Activated T-helper 2 cell treated with anti-CD3 and anti-CD28 coated beads, Interferon-gamma antibody, Interleukin-2, Interleukin-4, amounts not matched to agents 10 μg/mL and 5 μg/mL and 100 μg/mL, durations not matched to agents 14 hours and 24 hours and 36 hours (primary cell): ENCODE measurements at places on chromosomes 2 and 18. TPM values are rescaled to one million over a fixed set of nuclear protein-coding genes. Genes with fewer than 3 reads are reported as not detected.

DNA sequence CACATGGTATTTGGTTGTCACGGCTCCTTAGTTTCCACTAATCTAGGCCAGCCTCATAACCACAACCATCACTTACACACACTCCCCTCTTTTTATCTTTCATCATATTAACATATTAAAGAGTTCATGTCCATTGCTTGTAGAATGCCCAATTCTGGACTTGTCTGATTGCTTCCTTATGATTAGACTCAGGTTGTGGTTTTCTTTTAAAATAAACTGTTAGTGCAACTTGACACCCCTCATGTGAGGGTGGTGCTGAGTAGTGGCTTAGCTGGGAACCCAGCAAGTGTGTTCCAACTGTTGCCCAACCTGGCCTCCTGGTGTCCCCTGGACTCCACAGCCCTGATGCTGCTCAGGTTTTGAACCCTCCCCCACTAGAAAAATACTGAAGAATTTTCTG, 20.1 kb upstream of the CD207 start:
- no peak for DNase-seq

IL36RN gene
- not detected in 2 replicates for total RNA-seq

RFTN2 gene
- total RNA-seq = not detected in 2 replicates

- no peak for DNase-seq
Observed at GRCh38 chr2:28271231-28271918, 121.3 kb upstream of the FOSL2 start.
